ENCODE measurements at places on chromosomes 12 and 14.

DNA sequence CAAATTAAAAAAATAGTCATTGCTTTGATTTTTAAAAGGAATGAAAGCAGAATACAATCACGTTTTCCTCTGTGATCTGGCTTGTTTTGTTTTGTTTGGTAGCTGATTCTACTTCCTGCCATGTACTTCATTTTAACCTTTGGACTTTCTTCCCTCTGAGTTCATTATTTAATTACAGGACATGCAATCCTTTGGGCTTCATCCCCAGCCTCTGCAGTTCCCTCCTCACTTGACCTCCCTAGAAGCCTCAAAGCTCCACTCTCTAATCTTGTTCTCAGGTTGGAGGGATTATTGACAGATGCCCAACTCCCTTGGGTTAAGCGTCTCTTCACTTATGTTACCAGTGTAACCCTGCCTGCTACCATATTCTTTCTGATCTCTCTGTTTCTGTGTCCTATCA, 967.9 kb upstream of the SEL1L start:
- DNase-seq: no peak

- no peak for DNase-seq
Measured at GRCh38 chr14:73025544-73025943, 1.4 kb downstream of the ZFYVE1 start.

DNA sequence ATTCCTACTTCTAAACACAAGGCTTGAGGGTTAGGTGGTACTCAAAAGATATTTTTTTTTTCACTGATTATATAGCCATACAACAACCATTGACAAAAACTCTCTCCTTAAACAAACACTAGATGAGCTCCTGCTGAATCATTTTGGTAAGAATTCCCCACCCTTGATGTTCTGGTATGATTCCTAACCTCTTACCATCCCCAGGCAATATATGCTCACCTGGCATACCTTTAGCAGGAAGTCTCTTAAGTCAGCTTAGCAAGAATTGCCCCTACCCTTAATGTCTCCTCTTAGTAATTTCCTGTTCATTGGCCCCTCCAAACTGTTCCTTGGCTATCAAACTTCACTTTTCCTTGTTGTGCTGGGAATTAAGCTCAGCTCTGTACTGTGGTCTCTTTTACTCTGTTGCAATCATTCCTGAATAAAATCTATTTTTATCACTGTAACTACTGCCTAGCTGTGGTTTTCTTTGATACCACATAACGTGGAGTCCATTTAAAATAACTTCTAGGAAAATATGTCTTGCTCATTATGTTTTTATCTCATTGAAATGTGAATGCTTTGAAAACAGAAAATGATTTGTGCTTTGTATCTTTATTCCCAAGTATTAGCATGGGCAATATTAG, 712.6 kb downstream of the SLC16A7 start:
- no peak for DNase-seq

DNA sequence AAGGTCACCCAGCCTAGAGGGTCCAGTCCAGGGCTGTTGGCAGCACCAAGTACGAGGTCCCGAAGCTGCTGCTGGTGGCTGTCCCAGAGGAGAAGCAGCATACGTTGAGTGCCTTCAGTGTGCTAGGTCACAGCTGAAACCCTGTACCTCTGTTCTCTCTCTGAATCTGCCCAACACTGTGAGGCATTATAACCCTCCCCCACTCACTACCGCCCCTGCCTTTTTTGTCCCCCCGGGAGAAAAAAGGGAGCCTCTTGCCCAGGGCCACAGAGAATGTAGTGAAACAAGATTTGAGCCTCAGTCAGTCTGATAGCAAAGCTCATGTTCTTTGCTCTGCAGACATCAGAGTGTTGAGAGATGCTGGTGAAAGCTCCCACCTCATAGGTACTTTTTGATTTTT, 53.4 kb downstream of the PPP2R5C start:
- DNase-seq: peak; percentile 33

- no peak for DNase-seq
Measured at GRCh38 chr12:109586385-109587296, 13.0 kb downstream of the MVK start.

GRCh38 chr14:69246331-69246730, 13.6 kb upstream of the GALNT16 start:
- no peak for DNase-seq

GRCh38 chr12:69602954-69603353, 7.8 kb downstream of the LRRC10 start:
- DNase-seq: no peak

- no peak for DNase-seq
Measured at GRCh38 chr14:100660498-100660881, 66.2 kb upstream of the DLK1 start.

All from CD4-positive, alpha-beta T cell treated with Interleukin-2 at 100 ng/mL for 4 hours (primary cell).